ENCODE measurements at places on chromosomes 12 and 14. TPM values are rescaled to one million over a fixed set of nuclear protein-coding genes. Genes with fewer than 3 reads are reported as not detected.

The MYBPC1 gene
- total RNA-seq, result not detected

The TMEM229B gene
- total RNA-seq, result not detected

The DPPA3 gene
- not detected for total RNA-seq

The GLT8D2 gene
- 13.1 TPM for total RNA-seq

The TSPAN19 gene
- total RNA-seq, result 0.13 TPM

The TDP1 gene
- 10.5 TPM for total RNA-seq

The FSCB gene
- total RNA-seq, result not detected

The RTN1 gene
- total RNA-seq, result 2.6 TPM

The OR10A7 gene
- not detected for total RNA-seq

The PIK3C2G gene
- 0.13 TPM for total RNA-seq

The GLIPR1L2 gene
- total RNA-seq, result 0.13 TPM

The NRXN3 gene
- total RNA-seq, result 1.8 TPM

The TEX22 gene
- total RNA-seq, result 1.4 TPM

The PLEKHD1 gene
- total RNA-seq, result not detected

The PA2G4 gene
- 145 TPM for total RNA-seq

The KRT5 gene
- 4.1 TPM for total RNA-seq

The CALCOCO1 gene
- total RNA-seq, result 84.1 TPM

The DEGS2 gene
- total RNA-seq, result not detected

The PTGES3 gene
- 113 TPM for total RNA-seq

The CLECL1 gene
- not detected for total RNA-seq

Data from epithelial cell of alveolus of lung (primary cell).